Gastrocnemius medialis (tissue), 4 donors: ENCODE measurements at places on chromosomes 5 and 9. TPM values are rescaled to one million over a fixed set of nuclear protein-coding genes. Genes with fewer than 3 reads are reported as not detected.

DNA sequence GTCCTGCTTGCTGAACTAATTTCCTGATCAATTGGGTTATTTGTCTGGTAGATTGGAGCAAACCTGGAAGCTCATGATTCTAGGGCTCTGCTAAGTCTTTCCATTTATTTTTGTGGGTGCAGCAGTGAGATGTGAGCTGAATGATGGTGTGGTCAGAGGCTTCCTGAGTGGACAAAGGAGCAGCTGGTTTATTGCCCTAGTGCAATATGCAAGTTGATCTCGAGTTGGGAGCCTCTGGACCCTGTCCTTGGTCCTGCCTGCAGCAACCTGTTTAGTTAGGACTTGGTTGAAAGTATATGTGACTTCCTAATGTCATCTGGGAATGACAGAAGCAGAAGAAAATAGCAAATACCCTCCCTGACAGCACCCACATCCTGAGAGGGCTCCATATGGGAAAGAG lies 4.2 kb upstream of the UNC5A start:
- peaks cover 22% of the 10 kb centered on the region for H3K27me3 ChIP-seq
- no peak overlapping the region for H3K4me3 ChIP-seq
- no peak overlapping the region for H3K27ac ChIP-seq
- no peaks in the 10 kb centered on the region for H3K36me3 ChIP-seq

GRCh38 chr5:58666141-58666540 lies 83.3 kb downstream of the RAB3C start:
- H3K4me3 ChIP-seq = no peak overlapping the region
- DNase-seq = no peak
- H3K36me3 ChIP-seq = no peaks in the 10 kb centered on the region
- H3K27me3 ChIP-seq = no peaks in the 10 kb centered on the region

DNA sequence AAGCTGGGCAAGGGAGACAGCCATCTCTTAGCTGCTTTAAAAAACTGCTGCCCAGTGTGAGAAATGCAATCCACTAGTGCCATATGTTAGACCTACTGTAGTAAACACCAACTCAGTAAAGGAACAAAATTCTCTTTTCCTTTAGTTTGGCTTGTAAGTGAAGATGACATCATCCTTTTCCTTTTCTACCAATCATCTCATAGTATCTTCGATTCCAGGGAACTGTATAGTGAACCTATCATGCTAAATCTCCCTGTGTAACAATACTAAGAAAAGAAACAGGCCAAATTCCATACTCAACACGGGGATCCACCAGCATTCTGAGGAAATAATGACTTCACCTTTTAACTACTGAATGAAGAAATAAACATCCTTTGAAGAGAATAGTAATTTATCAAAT lies 100.1 kb downstream of the RAPGEF6 start:
- peaks cover 37% of the 10 kb centered on the region for H3K4me1 ChIP-seq
- no peaks in the 10 kb centered on the region for H3K36me3 ChIP-seq
- no peak for DNase-seq
- no peak overlapping the region for H3K4me3 ChIP-seq
- H3K27me3 ChIP-seq = no peaks in the 10 kb centered on the region

The ESM1 gene
- total RNA-seq = not detected

The FBP2 gene
- total RNA-seq = 34.7 TPM
